Stimulated activated CD8-positive, alpha-beta memory T cell treated with anti-CD3 and anti-CD28 coated beads, Interleukin-4, amount 100 ng/mL, for 1 hour (primary cell): ENCODE measurements at places on chromosomes 1 and 21.

DNA sequence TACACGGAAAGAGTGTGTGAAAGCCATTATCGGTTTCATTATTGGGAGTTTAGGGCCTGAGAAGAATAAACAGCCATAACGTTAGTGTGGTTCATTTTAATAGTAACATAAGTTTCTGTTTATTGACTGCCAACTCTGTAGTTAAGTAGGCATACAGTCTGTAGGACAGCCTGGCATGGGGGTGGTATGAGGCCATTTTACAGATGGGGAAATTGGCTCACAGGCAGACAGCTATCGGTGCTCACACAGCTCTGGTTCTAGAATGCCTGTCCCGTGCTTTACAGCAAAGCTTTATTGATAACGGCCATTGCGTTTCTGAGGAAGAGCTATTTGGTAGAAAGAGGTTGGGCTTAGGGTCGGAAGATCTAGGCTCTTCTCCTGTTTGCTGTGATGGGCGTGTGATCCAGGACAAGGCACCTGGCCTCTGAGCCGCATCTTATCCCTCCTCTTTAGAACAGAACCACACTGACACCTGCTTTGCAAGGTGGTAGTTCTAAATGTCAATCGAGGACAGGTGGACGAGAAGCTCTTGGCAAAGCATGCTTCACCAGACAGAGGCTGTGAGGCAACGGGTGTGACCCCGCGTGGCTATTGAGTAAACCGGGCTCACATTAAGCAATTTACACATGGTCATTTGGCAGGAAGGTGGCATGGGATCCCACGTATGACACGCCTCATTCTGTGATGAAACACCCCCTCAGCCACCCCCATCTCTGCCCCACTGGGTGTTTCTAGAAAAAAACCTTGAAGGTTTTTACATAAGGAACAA, 14.9 kb downstream of the ETS2 start:
- DNase-seq, result no peak

DNA sequence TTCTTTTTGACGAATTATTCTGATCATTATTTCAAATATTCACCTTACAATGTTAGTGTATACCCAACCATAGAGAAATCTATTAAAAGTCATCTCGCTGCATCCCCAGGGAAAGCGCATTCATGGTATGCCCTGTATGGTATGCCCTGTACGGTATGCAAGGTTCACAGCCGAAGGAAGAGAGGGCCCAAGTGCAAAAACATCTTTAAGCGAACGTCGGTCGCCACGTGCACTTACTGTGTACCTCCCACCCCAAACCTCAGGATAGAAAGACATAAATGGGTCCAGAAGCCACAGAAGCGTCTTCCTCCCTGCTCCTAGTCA, 14.4 kb downstream of the HLX start:
- DNase-seq, result no peak

DNA sequence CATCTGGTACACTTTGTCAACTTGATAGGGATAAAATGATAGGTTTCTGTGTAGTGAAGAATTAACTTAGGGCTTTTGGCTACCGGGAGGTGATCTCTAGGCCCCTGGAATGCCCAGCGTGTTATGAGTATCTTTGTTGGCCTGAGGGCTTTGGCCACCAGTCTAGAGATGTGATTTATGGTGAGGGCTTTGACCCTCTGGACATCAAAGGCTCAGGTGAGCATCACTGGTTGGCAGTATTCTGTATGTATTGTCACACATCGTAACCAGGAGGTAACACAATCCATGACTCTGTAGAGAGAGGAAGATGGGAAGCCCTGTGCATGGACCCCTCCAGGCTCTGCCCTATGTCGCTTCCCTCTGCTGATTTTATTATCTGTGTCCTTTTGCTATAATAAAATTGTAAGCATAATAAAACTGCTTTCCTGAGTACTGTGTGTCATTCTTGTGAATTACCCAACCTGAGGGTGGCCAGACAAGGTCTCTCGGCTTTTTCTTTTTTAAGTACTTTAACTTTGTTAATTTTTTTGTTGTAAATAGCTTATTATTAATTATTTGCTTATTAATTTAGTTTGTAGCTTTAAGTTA, 40.2 kb upstream of the PRDX6 start:
- DNase-seq, result no peak

- no peak for DNase-seq
These were observed at the start of gene ELAVL4 for GRCh38 chr1:50108497-50109059. Gene ELAVL4 (plus strand): TSS chr1:50108920. CDS start chr1:50109190, 270 bp downstream.

DNA sequence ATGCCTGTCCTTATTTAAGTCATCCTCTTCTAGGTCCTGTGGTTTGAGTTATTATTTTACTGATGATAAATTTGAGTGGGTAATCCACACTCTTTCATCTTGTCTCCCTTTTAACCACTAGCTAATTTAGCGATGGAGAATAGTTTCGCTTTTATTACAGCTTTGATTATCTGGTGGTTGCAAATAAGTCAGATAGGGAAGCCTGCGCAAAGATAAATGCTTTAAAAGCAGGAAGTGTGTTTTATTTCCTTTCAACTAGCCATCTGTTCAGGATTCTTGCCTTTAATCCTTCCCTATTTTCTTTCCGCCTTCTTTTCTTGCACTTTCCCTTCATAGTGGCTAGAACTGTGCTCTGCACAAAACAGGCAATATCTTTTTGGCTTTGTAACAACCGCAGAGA, 129.0 kb downstream of the TGFB2 start:
- DNase-seq, result no peak

DNA sequence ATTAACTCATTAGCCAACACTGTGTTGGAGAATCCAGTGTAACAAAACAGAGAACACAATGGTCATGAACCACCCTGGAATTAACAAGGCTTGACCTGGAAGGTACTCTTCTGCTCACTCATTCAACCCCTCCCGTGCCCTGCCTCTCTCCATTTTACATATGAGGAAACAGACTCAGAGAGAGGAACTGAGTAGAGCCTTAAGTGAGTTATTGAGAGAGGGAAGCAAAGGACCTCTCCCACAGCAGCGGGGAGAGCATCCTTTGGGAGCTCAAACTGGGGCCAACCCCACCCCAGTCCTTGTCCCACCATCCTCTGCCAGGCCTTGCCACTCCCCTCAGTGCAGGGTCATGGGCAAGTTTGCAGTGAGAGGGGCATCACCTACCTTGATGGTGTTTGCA, 1.4 kb downstream of the S100A12 start:
- DNase-seq, result no peak

DNA sequence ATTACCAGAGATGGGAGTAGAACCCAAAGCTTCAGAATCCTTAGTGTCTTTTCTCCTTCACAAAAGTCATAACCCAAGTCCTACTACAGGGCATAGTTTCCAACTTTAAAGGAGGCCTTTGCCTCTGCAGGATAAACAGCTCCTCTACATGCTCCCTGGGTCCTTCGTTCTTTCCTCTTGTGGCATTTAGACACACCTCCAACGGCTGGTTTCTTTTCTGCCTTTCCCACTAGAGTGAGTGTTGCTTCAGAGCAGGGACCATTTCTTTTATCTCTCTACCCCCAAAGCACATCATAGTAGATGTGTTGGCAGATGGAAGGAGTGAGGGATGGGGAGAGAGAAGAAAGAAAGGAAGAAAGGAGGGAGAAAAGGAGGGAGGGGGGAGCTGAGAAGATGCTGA, 144.7 kb upstream of the SPATA6 start:
- no peak for DNase-seq
